Naive B cell (primary cell): ENCODE measurements at places on chromosomes 11 and 22.

GRCh38 chr11:69006816-69007215 lies 6.2 kb downstream of the MRGPRF start:
- no peak for DNase-seq

DNA sequence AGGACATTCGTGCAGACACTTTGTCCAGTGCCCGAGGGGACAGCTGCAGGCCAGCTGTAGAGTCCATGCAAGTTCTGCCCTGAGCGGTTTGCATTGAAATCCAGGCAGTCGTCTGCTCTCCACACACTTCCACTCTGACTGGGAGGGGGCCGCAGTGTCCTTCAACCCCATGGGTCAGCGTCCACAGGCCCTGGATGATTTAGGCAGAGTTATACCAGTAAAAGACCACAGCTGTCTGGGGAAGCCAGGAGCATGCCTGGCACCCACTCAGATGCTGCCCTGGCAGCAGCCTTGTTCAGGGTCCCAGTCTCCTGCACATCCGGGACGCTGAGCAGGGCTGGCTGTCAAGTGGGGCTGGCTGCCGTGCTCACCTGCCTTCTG lies 26.5 kb downstream of the KRTAP5-5 start:
- DNase-seq = no peak

GRCh38 chr11:77402218-77402556 lies 71.7 kb downstream of the PAK1 start:
- DNase-seq = no peak

- DNase-seq = no peak
Observed at GRCh38 chr11:10331548-10332289, 26.8 kb downstream of the ADM start.

- no peak for DNase-seq
Observed at GRCh38 chr11:107293677-107294344, 163.8 kb downstream of the CWF19L2 start.

GRCh38 chr11:128039140-128040021 lies 548.0 kb downstream of the ETS1 start:
- peak; percentile 14 for DNase-seq
